ENCODE measurements at places on chromosomes 1 and 21. TPM values are rescaled to one million over a fixed set of nuclear protein-coding genes. Genes with fewer than 3 reads are reported as not detected.

The LMX1A gene
- total RNA-seq: not detected

DNA sequence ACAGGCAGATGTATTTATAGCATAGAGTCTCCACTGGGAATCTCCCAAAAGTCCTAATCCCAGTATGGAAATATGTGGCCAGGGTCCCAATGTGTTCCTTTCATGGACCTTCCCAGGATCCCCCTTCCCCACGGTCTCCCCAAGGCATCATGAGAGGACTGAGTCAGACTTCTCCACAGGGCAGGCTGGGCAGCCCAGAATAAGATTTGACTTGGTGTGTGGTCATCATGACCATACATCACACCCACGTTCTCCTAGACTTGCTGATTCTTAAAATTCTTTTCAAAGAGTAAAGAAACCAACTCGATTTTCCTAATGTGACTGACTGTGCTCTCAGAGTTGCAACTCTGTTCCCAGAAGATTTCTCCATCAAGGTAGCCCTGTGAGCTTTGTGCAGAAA is 93.9 kb upstream of the CD34 start:
- no peak for DNase-seq

DNA sequence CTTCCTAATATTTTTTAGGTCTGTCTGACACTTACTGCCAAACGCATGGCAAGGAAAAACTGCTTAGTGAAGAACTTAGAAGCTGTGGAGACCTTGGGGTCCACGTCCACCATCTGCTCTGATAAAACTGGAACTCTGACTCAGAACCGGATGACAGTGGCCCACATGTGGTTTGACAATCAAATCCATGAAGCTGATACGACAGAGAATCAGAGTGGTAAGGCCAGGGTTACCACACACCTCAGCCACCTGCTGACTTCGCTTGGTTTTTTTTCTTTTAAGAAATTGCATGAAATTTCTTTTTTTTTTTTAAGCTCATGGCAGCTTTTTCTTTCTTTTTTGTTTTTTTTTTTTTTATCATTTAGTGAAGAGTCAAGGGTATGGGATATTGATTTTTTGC is 17.2 kb downstream of the ATP1A1 start:
- DNase-seq: peak; percentile 80

DNA sequence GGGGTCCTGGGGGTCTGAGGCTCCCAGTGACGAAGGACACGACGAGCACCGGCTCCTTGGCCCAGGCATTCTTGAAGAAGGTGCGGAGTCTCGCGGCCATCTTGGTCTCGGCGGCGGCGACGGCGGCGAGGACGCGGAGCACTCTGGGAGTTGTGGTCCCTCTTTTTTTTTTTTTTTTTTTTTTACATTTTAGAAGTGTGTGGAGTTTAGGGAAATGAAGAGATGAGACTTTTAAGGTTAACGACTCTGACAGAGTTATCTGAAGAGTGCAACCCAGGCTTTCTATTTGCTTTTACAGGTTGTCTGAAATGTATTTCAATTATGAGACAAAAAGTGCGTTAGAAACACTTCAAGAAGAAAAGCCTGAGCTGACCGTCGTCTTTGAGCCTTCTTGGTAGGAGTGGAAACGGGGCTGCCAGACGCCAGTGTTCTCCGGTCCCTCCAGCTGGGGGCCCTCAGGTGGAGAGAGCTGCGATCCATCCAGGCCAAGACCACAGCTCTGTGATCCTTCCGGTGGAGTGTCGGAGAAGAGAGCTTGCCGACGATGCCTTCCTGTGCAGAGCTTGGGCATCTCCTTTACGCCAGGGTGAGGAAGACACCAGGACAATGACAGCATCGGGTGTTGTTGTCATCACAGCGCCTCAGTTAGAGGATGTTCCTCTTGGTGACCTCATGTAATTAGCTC is 9.7 kb downstream of the OR2B11 start:
- DNase-seq: peak; percentile 49

- DNase-seq: peak; percentile 87
These were observed 103.9 kb downstream of the CASZ1 start for GRCh38 chr1:10692401-10693021.

The FAM72D gene
- total RNA-seq: 16.7 TPM

DNA sequence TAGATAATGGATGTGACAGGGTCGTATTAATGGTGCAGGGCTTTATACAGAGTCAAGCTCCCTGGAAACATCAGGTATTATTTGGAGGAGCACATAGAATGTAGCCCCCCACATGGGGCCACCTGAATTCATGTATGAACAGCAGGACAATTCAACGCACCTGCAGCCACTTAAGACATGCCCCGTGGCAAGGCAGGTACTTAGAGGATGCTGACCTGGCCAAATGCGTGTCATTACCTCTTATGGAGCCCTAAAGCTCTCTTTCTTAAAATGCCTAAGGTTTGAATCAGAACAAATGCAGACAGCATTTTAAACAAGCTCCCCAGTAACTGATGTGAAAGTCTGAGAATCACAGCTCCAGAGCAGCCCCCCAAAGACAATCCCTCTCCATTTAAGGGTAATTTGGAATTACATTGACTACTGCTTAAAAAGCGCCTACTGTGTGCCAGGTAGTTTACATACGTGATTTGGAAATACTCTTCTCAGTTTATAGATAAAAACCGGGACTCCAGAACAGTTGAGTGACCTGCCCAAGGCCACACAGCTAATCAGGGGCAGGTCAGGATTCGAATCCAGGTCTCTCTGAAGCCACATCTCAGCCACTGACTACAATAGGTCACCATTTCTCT is 71.0 kb upstream of the KLHDC7A start:
- no peak for DNase-seq

The SLAMF6 gene
- 38.3 TPM for total RNA-seq

DNA sequence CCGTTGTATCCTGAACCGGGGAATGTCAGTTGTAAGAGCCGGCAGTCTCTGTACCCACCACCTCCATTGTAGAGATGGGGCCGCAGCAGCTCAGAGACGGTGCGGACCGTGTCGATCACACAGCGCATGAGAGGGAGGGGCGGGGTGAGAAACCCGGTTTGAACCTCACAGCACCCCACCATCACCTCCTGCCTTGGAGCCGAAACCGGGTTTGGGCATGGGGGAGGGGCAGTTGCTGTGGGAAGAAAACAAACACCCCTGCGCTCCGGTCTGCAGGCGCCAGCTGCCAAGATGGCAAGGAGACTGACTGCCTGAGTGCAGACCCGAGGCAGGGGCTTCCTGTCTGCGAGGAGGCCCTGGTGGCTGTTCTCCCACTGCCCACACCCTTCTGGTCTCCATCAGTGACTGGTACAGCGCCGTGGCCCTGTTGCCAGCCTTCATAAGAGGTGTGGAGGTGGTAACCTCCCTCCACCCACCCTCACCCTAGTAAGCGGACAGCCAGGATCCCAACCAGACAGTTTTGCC is 69.2 kb upstream of the SSBP3 start:
- peak; percentile 63 for DNase-seq
